ENCODE measurements at places on chromosomes 3 and 15.

DNA sequence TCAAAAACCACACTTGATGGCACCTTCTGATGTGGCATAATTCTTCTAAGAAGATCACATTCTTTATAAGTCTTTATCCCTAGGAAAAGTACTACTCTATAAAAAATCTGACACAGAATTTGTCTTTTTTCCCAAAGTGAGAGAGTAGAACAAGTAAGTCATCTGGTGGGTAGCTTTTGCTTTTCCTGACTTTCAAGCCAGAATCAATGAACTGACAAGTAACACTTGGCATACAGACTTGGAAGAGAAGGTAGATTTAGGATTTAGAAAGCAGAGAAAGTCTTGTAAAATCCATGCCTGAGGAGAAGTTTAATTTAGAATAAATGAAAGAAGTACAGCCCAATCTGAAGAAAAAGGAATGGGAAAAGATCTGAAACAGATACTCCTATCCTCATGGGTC lies 66.6 kb upstream of the TUSC7 start:
- DNase-seq: no peak

- no peak for DNase-seq
Measured at GRCh38 chr3:119343719-119344118, 49.5 kb downstream of the ARHGAP31 start.

- DNase-seq: no peak
Measured at GRCh38 chr3:101950985-101951733, 101.8 kb downstream of the NFKBIZ start.

DNA sequence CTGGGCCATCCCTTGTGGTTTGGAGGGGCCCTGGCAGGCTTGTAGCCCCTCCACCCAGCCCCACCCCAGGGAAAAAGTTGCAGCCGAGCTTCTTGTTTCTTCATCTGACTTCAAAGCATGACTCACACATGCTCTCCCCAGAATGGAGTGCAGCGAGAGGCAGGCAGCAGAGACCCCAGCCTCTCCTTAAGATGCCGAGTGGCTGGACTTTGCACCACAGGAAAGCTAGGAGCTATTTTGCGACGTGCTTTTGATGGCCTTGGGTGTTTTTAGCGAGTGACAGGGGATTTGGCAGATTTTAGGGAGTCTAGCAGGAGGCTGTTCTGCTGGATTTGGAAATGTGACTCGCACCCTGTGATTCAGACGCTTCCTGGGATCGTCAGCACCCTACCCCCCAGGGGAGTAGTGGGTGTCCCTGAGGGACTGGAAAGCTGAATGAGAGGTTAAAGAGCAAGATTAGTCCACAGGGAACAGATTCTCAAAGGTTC lies 14.2 kb downstream of the BAHD1 start:
- peak; percentile 75 for DNase-seq

DNA sequence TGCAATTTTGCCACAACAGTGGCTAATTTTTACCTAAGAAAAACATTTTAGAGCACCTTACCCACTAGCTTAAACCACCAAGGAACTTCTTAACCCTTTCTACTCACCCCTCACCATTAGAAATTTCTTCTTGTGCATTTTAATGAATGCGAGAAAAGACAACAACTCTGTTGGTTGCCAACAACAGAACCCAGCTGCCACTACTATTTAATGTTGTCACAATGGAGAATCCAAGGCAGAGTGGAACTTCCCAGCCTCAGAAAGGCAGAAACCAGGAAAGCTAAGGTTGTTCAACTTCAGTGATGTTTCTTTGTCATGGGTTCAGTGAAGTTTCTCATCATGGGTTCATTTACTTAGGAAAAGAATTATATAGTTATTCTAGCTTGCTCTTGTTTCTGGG lies 325.2 kb upstream of the ARL6 start:
- DNase-seq: no peak

- no peak for DNase-seq
Measured at GRCh38 chr3:61877359-61878138, 316.2 kb downstream of the PTPRG start.

- DNase-seq: no peak
Measured at GRCh38 chr3:158455406-158455805, 115.6 kb upstream of the MLF1 start.

DNA sequence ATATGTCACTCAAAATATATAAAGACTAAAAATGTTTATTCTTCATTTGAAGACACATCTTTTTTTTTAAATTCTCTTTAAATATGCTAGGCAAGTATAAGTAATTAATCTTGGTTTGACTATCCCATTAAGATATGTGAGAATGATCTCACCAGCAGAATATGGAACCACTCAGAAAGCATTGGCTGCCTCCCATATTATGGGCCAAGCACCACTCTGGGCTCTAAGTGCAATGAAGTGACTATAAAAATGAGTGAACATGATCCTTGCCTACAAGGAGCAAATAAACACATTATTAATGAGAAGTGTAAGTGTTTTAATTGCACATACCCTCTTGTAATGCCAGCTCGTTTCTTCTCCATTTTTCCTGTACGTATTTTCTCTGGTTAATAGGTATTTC lies 328.5 kb downstream of the NAALADL2 start:
- DNase-seq: peak; percentile 34

- no peak for DNase-seq
Measured at GRCh38 chr3:46395766-46396530, 10.9 kb downstream of the CCR5AS start.

DNA sequence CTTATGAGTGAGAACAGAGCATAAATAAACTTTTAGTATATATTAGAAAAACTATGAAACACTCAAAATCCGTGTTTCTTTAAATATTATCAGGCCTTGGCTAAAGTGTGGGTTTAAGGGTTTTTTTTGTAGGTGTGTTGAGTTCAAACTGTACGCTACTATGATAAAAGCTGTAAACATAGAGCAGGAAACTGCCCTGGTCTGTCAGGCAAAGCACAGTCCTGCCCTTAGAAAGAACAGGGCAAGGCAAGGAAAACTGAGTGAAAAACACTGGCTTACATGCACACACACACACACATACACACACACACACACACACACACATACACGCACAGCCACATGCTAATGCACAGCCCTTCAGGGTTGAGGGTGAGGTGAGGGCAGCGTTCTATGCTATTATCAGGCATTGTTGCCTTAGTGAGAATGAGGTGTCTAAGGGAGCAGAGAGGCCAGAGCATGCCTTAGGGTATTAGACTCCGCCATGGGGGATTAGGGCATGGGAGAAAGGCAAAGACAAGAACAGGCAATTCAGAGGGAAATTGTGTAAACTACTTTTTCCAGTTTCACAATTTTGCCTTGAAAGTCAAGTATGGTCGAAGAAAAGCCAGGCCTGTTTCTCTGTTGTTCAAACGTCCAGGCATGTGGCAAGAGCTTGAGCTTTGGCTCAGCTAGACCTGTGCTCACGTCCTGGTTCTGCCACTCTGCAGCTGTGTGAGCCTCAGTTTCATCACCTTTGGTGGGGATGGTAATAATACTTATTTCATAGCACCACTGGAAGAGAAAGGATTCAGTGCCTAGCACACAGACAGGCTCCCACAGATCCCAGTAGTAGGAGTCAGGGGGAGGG lies 36.3 kb upstream of the TPM1 start:
- no peak for DNase-seq

DNA sequence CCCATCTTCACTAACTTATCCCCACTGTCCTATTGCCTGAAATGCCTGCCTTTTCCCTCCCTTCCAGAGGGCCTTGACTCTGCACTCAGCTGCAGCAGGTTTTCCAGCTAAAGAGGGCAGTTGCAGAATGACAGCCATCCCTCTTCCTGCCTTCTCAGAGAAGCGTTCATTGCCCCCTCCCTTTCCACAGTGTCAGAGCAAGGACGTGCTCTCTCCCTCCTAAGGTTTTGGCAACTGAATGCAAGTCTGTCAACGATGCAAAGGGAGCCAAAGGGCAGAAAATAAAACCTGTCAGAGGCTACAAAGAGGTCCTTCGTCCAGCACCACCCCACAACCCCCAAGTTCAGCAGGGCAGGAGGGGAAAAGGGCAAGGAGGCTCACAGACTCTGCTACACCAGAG lies 230.1 kb upstream of the THBS1 start:
- no peak for DNase-seq

DNA sequence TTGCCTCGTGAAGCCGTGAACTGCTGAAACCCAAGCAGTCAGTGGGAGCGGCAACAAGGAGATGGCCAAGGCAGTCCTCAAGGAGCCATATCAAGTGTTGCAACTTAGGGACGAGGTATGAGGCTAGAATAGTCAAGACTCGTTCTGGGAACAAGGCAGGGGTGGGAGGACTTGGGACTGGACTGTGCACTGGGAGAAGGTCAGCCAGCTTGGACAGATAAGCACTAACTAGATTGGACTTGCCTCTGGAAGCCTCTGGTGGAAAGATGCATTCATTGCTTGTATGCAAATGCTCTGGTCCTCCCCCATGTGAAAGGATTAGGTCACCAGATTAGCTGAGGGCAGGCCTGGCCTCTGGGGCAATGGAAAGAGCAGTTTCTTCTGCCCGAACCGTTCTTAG lies 123.3 kb upstream of the CTNNB1 start:
- peak; percentile 1 for DNase-seq

DNA sequence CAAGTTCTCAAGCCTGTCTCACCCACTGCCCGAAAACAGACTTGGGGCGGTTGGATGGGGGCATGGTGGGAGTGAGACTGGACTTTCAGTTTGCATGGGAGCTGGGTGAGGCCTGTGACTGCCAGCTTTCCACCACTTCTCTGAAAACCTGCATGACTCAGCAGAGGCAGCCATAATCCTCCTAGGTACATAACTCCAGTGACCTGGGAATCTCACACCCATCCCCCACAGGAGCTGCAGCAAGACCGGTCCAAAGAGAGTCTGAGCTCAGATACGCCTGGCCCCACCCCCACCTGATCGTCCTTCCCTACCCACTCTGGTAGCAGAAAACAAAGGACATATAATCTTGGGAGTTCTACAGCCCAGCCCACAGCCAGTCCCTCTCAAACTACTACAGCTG lies 107.2 kb downstream of the NSMCE3 start:
- no peak for DNase-seq

DNA sequence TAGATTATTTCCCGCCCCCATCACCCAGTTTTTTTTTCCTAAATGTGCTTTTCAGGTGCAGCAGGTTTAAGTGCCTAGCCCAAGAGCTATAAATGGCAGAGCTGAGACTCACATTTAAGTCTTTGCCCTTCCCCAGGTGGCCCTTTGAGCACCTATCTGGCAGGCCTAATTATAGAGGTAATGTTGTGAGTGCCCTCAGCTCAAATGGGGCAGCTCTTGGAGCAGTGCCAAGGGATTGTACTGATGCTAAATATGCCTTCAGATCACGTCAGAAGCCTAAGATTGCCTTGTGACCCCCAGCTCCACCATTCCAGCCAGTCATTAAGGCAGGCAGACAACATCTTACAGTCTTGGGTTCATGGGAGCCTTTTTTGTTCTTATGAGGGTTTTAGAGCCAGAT lies 159.5 kb downstream of the RPLP1 start:
- no peak for DNase-seq

GRCh38 chr3:64445109-64445943 lies 220.1 kb upstream of the PRICKLE2 start:
- peak; percentile 42 for DNase-seq

GRCh38 chr3:151037746-151038477 lies 47.6 kb upstream of the MED12L start:
- peak; percentile 97 for DNase-seq

GRCh38 chr3:178546079-178546478 lies 9.8 kb downstream of the KCNMB2 start:
- DNase-seq: no peak

DNA sequence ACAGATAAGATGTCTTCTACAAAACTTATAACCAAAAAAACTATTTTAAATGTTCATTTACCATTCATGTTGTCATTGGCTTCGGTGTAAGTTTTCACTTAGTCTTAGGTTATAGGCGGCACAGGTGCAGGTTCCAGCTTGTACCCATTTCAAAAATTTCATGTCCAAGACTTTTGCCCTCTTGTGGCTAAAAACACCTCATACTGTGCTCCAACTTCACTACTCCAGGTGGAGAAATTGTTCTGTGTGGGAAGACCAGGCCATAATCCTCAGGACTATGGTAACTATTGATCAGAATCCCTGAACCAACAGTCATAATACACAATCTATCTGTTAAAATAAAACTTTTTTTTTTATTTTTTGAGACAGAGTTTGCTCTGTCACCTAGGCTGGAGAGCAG lies 95.2 kb upstream of the ATP11B start:
- no peak for DNase-seq

DNA sequence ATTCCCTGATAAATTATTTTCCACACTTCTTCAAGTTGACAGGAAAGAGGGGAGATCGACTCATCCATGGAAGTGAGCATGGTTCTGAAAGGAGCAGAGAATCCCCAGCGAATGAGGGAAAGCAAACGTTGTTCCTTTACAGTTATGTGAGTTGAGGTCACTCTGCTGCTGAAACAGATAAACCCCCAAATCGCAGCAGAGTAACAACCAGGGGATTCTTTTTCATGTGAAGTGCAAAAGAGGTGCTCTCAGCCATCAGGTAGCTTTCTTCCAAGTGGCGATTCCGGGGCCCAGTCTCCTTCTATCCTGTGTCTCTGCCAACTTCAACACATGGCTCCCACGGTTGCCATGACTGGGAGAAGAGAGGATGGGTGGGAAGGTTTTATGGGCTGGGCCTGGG lies 28.2 kb downstream of the MEX3B start:
- DNase-seq: no peak

- DNase-seq: no peak
Measured at GRCh38 chr15:36066757-36067156, 512.7 kb upstream of the CDIN1 start.

DNA sequence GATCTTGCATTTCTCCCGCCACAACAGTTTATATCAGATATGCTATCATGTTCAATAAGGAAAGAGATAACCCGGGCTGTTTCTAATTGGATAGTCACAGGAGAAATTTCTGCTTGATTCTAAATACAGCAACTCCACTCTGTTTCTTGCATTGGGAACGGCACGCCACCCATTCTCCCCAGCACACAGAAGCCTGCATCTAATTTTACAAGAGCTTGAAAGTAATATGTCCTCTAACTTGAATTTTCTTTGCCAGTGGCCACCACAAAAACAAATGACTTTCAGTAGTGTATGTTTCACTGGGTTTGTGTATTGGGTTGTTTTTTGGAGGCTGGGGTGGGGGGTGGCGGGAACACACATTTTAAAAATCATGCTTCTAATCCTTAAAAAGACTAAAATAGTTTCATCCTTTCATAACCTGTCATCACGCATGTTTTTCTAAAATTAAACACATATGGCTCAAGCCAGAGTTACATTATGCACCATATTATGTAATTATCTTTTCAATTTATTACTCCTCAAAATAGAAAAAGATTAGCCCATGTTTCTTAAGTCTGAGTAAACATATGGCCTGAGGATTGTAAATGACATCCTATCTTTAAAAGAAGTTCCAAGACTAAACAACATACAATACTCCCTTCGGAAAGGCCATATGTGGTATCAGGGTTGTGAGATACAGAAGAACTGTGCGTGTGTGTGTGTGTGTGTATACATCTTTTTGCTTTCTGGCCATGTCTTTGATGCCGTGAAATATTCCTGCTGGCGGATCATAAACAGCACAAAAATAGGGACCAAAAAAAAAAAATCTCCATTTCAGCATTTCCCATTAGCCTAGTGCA lies 176.3 kb downstream of the FOXP1 start:
- no peak for DNase-seq
